ENCODE measurements at places on chromosomes 3 and 15. TPM values are rescaled to one million over a fixed set of nuclear protein-coding genes. Genes with fewer than 3 reads are reported as not detected.

Gene STARD5
- total RNA-seq: 17.5 TPM

Gene DOCK3
- 6.0 TPM for total RNA-seq

Gene ACOX2
- 12.8 TPM for total RNA-seq

Gene DCP1A
- 31.7 TPM for total RNA-seq

Gene BCL2A1
- total RNA-seq: 0.83 TPM

Gene TEX55
- total RNA-seq: not detected

Gene RASL12
- 32.8 TPM for total RNA-seq

Gene DAZL
- total RNA-seq: not detected

DNA sequence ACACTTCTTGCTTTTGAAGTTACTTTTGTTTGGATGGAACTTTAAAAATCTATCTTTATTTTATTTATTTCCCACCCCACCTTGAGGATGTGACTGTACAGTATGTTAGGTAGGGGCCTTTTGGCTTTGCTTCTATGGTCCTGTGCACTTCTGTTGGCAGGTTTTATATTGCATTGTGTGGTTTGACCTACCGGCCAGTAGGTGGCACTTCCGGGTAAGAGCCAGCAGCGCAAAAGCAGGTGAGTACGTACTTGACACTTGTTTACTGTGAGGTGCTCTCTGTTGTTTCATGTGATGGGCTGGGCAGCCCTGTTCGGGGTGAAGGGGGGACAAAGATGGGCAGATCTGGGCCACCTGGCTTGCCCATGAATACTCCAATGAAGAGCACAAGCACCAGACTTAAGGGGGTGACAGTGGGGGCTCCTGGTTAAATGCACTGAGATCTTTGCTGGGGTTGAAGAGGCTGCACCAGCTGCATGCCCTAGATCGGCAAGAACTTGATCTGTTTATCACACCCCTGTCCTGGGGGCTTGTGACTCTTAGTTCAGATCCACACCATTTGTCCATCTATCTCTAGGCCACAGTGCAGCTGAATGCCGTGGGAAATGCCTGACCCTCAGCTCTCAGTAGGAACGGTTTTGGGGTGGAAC is 131.6 kb downstream of the NLGN1 start:
- DNase-seq: no peak

DNA sequence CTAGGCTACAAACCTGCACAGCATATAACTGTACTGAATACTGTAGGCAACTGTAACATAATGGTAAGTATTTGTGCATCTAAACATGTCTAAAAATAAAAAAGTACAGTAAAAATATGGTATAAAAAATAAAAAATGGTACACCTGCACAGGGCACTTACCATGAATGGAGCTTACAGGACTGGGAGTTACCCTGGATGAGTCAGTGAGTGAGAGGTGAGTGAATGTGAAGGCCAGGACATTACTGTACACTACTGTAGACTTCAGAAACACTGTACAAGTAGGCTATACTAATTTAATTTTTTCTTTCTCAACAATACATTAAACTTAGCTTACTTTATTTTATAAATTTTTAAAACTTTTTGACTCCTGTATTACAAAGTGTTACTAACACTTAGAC is 265.3 kb downstream of the KLF13 start:
- DNase-seq: no peak

GRCh38 chr3:16467393-16467792 is 46.1 kb downstream of the RFTN1 start:
- no peak for DNase-seq

- DNase-seq: peak; percentile 36
Observed at GRCh38 chr3:193825617-193826016, 232.6 kb downstream of the OPA1 start.

DNA sequence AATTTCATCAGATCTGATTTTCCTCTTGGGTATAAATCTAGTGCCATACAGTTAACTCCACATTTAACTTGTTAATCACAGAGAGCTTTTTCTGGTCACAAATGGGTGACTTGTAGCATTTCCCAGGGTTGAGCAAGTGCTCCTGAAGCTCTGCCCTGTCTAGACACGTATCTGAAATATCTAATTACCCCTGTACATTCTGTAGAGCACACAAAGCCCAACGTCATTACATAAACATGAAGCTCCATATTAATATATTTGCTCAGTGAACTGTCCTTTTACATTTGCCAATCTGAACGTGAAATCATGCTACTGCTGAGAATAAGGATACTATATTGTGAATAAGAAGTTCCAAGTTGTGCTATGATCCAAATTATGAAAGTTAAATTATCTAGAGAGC is 49.0 kb downstream of the THBS1 start:
- DNase-seq: no peak

DNA sequence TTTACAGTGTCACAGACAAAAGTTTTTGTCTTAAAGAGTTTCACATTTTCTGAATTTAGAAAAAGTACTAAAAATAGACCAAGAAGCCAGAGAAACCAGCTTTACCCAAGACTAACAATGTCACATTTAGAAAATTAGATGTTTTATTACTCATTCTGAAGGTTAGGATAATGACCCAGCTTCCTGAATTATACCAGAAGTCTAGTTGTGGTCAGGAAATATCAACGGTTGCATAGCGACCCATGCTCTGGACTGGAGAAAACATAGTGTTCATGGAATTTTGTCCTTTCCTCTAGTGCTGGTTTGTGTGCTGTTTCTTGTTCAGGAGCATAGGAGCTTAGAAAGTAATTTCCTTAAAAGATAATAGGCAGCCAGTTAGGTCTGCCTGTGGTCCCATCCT is 59.0 kb downstream of the DPPA2 start:
- no peak for DNase-seq

DNA sequence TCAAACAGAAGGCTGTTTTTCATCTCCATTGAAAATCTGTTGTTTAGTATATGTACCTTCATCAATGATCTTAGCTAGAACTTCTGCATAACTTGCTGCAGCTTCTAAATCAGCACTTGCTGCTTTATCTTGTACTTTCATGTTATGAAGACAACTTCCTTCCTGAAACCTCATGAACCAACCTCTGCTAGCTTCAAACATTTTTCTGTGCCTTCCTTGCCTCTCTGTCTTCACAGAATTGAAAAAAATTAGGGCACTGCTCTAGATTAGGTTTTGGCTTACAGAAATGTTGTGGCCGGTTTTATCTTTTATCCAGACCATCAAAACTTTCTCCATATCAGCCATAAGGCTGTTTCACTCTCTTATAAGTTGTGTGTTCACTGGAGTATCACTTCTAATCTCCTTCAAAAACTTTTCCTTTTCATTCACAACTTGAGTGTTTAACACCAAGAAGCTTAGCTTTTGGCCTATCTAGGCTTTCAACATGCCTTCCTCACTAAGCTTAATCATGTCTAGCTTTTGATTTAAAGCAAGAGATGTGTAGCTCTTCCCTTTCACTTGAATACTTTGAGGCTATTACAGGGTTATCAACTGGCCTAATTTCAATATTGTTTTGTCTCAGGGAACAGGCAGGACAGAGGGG is 78.6 kb downstream of the IGSF11 start:
- DNase-seq: no peak

Measured in ureter (tissue), 1 donor.